ENCODE measurements at places on chromosomes 2 and 18.

DNA sequence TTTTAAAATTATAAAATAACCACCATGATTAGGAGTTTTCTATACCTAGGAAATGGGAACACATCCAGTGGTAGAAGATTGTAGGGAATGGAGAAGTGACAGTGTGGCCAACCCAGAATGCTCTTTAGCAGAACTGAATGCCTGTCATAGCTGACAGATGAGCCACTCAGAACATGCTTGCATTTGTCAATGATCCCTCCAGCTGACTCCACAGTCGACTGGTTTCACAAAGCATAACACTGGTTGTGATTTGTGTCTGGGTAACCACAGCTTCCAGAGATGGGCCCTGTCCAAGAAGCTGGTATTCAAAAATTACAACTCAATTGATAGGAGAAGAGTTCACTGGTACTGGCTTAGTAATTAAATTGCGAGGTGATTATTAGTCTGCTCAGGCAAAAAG lies 9.0 kb upstream of the CTIF start:
- DNase-seq = peak; percentile 77

GRCh38 chr2:99789849-99790248 lies 300.0 kb upstream of the REV1 start:
- DNase-seq = no peak

- DNase-seq = no peak
Measured at GRCh38 chr2:195836002-195836401, 179.0 kb downstream of the SLC39A10 start.

- no peak for DNase-seq
Measured at GRCh38 chr2:219042750-219043149, 1.4 kb upstream of the CFAP65 start.

DNA sequence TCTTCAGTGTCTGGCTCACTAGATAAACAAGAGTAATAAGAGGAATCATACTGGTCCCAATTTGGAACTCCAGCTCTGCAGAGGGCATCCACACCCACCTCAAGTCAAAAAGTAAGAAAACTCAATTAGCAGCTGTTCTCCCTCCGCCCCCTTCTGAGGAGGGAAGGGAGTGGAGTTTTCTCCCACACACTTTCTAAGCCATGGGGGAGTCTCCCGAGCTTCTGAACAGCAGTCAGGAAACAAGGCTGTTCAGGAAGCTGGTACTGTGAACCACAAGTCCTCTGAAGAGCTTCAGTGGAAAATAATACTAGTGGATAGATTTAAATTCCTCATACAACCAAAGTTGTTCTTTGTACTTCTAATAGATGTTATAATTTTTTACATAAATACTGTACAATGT lies 32.9 kb upstream of the SPTBN1 start:
- DNase-seq = no peak

DNA sequence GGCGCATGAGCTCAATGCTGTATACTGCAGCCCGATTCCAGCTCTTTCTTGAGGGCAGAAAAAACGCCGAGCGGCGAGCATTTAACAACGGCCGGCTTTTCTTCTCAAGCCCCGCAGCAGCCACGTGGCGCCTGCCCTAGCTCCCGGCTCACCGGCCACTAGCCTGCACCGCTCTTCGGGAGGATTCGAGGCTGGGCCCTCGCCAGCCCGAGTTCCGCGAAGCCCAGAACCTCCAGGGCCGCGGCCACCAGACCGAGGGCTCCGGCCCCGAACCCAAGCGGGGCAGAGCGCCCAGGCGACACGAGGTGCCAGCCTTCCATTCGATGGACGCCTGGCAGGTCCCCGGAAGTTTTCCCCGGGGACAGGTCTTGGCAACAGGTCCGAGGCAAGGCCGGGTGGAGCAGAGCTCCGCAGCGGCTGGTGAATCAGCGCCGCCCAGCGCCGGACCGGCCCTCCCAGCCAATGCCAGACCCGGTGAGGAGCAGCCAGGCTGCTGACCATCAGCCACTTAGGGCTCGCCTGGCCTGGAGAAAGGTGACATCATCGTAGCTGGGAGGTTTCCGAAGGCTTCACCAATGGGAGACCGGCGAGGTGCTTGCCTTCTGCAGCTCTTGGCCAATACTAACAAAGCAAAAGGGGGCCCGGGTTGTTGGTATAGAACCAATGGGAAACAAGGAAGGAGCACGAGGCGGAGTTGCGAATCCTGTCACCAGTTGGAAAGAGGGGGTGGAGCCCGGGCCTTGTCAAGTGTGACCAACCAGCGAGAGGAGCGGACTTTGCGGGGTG lies 552 bp upstream of the MXD1 start:
- peak; percentile 100 for DNase-seq

DNA sequence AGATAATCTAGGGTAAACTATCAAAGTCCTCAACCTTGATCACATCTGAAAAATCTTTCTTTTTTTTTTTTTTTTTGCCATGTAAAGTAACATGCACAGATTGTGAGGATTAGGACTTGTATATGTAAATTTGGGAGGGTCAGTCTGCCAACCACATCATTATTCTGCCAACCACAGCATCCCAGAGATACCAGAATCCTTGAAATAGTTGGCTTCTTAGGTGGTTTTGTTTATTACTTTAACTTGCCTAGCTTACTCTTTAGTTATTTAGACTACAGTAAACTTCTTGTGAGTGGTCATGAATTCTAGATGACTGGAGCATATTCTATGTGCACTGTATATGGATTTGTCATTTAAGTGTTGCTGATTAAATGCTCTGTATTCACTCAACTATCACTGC lies 242.1 kb upstream of the RBMS1 start:
- DNase-seq = no peak

- no peak for DNase-seq
Measured at GRCh38 chr2:112947374-112947773, 30.4 kb upstream of the IL36G start.

- DNase-seq = no peak
Measured at GRCh38 chr18:49169037-49169521, 218.3 kb upstream of the SMAD7 start.

- DNase-seq = no peak
Measured at GRCh38 chr2:176583607-176584006, 314.4 kb downstream of the MTX2 start.

GRCh38 chr2:111898703-111899514 lies 502 bp downstream of the MERTK start:
- DNase-seq = no peak

DNA sequence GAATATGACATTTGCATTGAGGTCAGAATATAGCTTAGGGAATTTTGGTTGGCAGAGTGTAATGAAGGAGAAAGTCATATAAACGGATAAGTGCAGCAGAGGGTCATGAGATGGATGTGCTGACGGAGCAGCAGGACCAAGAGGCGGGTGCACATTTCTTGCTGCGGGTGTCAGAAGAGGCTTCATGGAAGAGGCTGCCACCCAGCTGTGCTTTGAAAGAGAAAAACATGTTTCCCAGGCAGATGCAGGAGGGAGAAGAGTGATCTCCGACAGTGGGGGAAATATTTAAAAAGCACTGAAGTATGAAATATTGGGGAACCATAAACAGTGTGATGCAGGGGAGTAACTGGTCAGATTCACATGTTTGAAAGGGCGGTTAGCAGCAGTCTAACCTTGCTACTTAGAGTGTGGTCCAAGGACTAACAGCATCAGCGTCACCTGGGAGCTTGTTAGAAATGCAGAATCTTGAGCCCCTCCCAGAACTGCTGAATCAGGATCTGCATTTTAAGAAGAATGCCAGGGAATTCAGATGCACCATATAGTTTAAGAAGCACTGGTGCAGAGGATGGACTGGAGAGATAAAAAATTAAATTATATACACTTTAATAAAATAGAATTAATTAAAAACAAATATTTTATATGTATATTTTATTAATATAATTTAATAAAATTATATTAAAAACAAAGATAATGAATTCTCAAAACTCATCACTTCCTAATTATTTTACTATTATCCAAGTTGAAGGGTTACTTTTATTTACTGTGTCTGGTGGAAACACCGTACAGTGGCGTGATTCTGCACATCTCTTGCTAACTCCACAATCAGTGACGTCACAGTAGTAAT lies 36.1 kb upstream of the SCYGR1 start:
- no peak for DNase-seq

DNA sequence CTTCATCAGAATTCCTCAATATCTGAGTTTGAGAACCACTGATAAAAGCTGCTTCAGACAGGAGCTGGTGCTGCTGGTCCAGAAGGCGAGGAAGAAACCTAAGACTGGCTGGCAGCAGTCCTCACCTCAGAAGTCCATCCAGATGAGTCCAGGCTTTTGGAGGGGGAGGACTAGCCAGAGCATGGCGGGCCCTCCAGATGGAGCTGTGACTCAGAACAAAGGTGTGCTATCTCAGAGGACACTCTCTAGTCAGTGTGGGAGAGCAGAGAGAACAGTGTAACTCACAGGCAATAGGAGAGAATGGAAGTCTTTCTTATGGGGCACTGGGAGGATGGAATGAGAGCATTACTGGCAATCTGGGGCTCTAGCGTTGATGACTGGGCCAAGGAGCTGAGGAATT lies 191.4 kb downstream of the NYAP2 start:
- no peak for DNase-seq

DNA sequence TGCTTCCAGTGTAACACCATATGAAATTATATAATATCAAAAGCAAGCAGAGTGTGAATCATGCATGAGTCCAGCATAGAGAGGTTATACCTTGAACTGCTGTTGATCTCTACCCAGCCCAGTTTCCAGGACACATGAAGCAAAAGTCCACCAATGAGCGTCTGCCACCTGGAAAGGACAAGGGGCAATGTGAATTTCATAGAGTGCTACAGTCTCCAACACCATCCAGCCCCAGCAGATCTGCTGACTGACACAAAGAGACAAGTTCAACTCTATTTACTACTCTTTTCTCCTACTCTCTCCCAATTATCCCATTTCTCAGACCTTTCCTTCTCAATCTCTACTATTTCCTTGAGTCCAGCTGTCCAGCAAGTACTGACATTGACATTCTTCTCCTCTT lies 31.8 kb upstream of the RIOK3 start:
- DNase-seq = no peak

- no peak for DNase-seq
Measured at GRCh38 chr2:164887434-164888144, 46.0 kb upstream of the COBLL1 start.

GRCh38 chr18:6004119-6004518 lies 108.8 kb upstream of the TMEM200C start:
- no peak for DNase-seq

DNA sequence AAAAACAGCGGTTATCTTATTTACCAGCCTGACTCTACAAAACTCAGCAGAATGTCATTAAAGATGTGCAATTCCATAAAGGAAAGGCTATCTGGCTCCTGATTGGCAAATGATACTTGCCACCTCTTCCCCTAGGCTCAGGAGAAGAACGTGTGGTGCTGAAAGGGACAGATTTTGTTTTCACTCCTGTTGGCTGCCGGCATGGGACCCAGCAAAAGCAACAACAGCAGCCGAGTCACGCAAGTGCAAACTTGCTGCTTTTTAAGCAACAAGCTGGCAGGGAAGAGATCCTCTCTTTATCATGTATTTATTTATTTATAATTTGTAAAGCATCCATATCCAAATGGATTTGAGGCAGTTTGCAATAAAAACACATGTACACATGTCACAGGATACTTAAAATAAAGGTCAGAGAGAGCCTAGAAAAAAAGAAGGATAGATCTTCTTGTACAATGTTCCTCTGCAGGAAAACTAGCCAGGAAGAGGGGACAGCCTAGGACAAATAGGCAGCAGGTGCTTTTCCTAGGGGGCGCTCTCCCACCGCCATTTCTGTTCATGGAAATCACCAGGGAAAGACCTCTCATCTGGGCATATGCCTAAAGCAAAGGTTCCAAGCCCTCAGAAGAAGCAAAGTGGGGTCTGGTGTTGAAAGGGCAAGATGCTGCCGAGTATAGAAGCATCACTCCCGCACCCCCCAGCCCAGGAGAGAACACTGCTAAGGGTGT lies 799.3 kb downstream of the BCL11A start:
- DNase-seq = no peak
